ENCODE measurements at places on chromosomes 3 and 15. TPM values are rescaled to one million over a fixed set of nuclear protein-coding genes. Genes with fewer than 3 reads are reported as not detected.

GRCh38 chr3:151635905-151636304, 97.8 kb upstream of the AADACL2 start:
- no peak for DNase-seq

GRCh38 chr3:29333576-29333975, 52.7 kb downstream of the RBMS3 start:
- no peak for DNase-seq

DNA sequence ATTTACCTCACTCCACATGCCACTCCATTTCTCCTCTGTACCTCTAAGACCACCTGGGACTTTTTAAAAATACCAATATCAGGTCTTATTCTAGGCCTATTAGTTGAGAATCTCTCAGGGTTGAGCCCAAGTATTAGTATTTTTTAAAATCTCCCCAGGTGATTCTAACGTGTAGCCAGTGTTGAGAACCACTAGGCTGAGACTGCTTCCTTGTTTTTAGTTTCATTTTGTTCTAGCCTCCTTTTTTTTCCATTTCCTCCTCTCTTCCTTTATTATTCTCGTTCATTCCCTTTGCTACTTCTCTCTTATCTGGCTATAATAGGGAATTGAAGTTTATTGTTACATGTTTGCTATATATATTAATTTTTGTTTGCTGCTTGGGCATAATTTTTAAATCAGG, 217.8 kb upstream of the CD96 start:
- no peak for DNase-seq

DNA sequence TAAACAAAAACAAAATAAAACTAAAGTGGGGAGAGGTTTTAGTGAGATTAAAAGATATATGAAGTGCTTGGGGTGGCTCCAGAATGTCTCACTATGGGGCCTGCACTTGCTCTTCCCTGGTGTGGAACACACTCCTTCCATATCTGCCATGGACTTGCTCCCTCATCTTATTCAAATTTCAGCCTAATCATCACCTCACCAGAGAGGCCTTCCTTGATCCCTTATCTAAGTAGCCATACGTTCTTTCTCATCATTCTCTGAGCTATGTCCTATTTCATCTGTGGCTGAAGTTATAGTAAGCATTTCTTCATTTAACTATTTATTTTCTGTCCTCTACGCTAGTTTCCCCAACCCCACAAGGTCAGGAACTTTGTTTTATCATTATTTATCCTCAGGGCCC, 511.7 kb downstream of the NTRK3 start:
- no peak for DNase-seq

- DNase-seq = no peak
Measured at GRCh38 chr3:120275618-120276017, 9.4 kb downstream of the GPR156 start.

- DNase-seq = no peak
Measured at GRCh38 chr15:40854161-40854560, 10.3 kb downstream of the SPINT1 start.

- DNase-seq = no peak
Measured at GRCh38 chr3:101862416-101863165, 13.3 kb downstream of the NFKBIZ start.

The SAXO2 gene
- 1.7 TPM for total RNA-seq

The DPPA4 gene
- not detected for total RNA-seq

The KLHL40 gene
- total RNA-seq = not detected

The DNAH12 gene
- total RNA-seq = 0.39 TPM

All from esophagus muscularis mucosa (tissue), 4 donors.